ENCODE measurements at places on chromosomes 7 and 10.

GRCh38 chr7:64509583-64509982, 53.3 kb downstream of the ZNF680 start:
- DNase-seq, result no peak

- no peak for DNase-seq
Observed at GRCh38 chr10:97207756-97208346, 22.1 kb upstream of the SLIT1 start.

GRCh38 chr10:106618646-106619045, 545.9 kb downstream of the SORCS1 start:
- no peak for DNase-seq

DNA sequence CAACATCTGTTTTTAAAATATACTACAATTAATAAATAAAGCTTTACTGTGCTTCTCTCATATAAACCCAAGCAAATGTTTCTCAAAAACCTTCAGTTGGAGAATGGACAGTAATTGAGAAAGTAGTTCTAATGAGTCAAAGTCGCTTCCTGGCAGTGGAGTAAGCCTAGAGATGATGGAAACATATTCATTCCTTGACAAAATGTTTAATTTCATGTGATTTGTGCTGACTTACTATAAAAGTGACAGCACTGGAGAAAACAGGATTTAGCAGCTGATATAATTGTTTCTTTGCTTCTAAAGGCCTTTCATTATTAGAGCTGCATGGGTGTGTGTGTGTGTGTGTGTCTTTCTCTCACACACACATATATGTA, 9.0 kb downstream of the ELMO1 start:
- DNase-seq, result no peak

- no peak for DNase-seq
Observed at GRCh38 chr7:154909241-154910105, 93.5 kb downstream of the PAXIP1 start.

- DNase-seq, result peak; percentile 100
Observed at GRCh38 chr7:28855538-28856217, 102.5 kb downstream of the TRIL start.

DNA sequence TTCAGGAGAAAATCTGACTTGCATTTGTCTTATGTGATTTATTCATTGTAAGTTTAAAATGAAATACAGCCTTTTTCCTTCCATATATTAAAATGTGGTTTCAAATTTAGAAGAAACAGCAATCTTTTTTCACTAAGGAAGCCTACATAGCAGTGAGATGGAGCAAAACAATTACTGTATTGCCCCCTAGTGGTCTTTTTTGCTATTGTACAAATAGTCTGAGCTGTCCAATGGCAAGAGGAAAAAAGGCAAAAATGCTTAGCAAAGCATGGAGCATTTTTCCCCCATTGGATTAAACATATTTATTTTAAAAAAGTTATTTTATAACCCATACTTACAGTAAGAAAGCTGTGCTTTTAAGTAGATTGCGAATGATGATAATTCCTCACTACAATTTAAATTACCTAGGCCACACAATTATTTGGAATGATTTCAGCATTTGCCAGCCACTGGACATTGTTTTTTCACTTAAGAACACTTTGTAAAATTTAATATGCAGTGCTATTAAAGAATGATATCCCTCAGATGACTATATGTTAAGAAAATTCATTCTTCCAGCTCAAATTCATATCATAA, 119.5 kb downstream of the CPED1 start:
- peak; percentile 49 for DNase-seq

DNA sequence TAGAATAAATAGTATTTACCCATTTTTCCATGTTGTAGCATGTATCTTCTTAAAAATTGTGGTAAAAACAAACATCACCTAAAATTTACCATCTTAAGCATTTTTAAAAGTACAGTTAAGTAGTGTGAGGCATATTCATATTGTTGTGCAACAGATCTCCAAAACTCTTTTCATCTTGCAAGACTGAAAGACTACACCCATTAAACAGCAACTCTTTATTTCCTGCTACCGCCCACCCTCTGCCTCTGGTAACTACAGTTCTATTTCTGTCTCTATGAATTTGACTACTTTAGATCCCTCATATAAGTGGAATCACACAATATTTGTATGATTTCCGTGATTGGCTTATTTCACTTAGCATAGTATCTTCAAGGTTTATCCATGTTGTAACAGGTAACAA, 40.0 kb upstream of the AGBL3 start:
- DNase-seq, result no peak

DNA sequence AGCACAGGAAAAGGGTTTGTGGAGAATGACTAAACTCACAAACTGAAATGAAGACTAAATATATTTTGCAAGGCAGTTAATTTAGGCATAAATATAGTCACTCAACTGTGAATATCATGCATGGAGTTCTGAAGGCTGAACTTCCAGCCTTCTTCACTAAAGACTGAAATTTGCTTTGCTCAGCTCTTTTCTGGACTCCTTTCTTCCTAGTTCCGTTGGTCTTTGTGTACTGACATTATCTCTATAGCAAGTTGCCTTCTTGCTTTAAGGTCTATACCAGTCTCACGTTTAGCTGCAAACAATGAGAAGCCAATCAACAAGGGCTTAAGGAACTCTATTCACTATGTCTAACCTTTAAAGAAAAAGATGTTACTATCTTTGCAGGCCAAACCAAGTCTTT, 22.6 kb downstream of the GARIN1A start:
- no peak for DNase-seq

GRCh38 chr10:130018265-130018664, 54.2 kb upstream of the EBF3 start:
- peak; percentile 20 for DNase-seq

GRCh38 chr10:97479939-97480338, 18.3 kb downstream of the MMS19 start:
- DNase-seq, result no peak

DNA sequence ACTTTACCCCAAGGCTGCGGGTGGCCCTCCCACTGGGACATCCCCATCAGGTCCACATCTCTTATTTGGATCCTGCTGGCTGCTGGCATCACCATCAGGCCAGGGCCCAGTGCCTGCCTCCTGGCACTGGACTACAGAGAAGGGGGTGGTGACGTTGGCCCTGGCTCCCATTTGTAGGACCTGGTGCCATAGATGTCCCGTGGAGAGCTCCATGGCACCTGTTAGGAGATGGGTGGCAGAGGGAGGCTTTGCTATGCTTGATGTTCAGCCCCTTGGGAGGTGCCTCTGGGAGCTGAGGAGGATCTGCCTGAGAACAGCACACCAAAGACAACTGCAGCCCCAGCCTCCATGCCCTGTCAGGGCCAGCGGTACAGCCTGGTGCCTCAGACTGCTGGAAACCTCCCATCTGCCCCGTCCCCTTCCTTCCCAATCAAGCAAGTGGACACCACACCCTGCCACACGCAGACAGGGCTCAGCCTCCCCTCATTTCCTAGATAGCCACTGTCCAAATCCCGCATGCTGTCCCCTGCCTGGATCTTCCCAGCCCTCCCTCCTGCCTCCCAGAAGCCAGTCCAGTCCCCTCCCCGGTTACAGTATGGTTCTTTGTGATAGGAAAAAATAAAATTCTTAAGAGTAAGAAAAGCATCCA, 230.0 kb upstream of the GRB10 start:
- no peak for DNase-seq

GRCh38 chr7:143389316-143390103, 8.4 kb downstream of the ZYX start:
- DNase-seq, result no peak

DNA sequence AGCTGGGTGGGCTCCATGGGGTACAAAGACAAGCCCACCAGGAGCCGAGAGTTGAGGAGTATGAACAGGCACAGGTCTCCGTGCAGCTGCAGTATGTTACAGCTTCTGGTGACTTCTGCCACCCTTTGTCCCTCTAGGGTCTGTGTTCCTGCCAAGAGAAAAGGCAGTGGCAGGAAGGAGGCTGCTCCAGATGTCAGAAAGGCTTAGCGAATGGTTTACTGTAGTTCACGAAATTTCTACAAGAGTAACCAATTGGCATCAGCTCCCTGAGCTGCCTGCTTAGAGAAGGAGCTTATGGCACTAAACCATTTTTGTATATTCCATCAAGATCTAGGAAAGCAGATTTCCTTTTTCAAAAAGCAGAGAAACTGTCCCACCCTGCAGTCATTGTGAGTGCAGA, 48.2 kb upstream of the TMEM72 start:
- no peak for DNase-seq

- no peak for DNase-seq
Observed at GRCh38 chr7:128359939-128360338, 1.6 kb downstream of the PRRT4 start.

DNA sequence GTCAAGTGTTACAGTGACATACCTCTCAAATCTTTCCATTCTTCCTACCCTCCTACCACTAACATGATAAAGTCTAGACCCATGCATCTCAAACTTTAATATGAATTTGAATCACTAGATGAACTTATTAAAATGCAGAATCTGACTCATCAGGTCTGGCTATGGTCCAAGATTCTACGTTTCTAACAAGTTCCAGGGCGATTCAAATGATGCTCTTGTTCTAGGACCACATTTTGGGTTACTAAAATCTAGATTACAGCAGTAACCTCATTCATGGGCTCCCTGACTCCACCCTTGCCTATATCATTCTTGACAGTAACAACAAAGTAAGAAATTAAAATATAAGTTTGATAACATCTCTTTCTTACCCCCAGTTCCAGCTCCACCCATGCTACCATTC, 124.8 kb upstream of the LSM8 start:
- no peak for DNase-seq

GRCh38 chr7:33823913-33824312, 81.4 kb upstream of the BMPER start:
- no peak for DNase-seq

DNA sequence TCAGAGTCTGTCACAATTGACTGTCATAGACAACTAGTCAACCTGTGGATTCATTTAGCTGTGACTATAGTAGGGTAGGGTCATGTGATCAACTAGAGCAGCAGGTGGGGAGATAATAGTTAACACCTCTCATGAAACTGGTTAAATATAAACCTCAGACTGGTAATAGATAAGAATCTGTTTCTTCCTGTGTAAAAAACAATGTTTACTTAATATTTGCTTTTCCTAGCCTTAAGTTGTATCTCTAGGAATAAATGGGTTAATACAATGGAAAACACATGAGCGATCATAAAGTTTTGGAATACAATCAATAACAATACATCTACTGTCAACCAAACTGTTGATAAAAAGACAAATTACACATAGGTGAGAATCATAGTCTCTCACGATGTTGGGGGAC, 43.4 kb upstream of the ITGB8 start:
- no peak for DNase-seq

GRCh38 chr10:48365668-48366067, 59.2 kb downstream of the MAPK8 start:
- DNase-seq, result no peak

DNA sequence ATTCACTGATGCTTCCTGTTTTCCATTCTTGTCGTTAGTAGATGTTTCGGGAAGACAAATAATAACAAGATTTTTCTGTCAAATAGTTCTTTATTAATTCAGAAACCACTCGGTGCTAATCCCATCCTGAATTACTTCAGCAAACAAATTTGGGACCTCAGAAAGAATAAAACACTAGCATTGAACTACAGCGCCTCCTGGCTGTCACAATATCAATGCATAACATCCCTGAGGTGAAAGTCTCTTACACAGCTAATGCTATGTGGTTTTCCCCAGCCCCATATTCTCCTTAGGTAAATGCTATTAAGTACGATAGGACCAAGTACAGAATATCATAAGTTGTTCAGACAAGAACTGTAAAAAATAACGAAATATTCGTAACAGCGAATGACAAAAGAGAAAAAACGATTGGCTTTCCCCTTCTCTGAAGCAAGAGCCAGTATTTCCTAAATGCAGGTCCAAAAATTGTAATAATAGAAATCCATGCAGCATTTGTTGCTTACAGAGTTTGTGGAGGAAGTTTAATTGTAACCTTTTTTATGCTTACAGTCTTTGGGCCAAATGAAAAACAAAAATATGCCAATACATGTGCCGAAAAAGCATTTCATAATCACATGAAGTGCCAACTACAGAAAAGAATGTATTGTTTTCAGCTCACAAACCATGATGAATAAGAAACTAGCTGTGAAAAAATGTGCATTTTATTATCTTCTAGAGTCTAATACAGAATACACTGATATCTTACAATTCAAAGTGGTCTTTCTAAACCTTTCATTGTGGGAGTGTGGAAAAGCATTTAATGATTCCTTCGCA, 47.3 kb downstream of the MYPN start:
- no peak for DNase-seq

GRCh38 chr10:99693933-99694583, 34.7 kb downstream of the ENTPD7 start:
- no peak for DNase-seq

- no peak for DNase-seq
Observed at GRCh38 chr10:2279711-2280110, 542.4 kb upstream of the ADARB2 start.

DNA sequence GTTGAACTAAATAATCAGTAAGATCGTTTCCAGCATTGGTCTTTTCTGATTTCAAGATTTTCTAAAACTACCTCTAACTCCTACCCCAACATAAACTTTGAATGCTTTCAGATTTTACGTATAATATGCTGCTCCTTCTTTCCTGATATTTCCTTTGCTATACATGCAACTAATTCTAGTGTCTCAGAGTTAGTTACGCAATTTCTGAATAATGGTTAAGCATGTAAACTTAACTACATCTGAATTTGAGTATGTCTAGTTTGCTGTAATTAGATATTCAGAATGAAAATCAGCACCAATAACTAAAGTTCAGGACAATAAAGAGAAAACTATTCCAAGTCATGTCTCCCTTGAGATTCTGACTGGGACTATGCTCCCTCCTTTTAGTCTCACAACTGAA, 71.0 kb downstream of the SEMA3C start:
- DNase-seq, result no peak

DNA sequence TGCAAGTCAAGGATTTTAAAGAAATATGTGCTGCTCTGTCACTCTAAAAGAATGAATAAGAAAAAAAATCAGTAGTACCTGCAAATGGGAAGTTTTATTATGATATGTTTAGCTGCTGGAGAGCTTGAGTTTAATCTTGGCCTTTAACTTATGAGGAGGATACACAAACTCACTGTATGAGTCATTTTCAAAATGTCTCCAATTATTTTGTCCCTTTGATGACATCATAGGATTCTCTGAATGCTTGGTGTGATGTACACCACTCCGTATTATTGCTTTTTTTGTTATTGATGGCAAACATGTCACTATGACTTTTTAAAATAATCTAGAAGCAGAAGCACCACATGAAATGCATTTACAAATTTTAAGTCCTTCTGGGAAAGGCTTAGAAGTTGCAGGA, 125.8 kb downstream of the RALA start:
- DNase-seq, result peak; percentile 80

DNA sequence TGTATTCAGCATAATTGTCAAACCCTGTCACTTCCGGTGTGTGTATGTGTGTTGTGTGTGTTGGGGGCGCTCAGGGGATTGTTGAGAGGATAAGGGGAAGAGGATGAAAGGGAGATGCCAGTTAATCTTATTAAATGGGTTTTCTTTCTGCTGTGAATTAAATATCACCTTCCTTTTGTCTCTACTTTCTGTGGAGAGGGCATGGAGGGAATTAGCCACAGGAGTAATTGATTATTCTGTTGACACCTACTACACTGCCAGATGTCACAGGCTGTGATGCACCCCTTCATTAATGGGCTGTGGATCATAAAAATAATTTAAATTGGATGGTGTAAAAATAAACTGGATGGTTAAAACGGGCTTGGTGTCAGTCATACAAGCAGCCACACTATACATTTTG, 311.9 kb downstream of the MDFIC start:
- no peak for DNase-seq

All from HS-5 (cell line).